Osteocyte (in vitro differentiated cells): ENCODE measurements at places on chromosomes 1 and 21. TPM values are rescaled to one million over a fixed set of nuclear protein-coding genes. Genes with fewer than 3 reads are reported as not detected.

DNA sequence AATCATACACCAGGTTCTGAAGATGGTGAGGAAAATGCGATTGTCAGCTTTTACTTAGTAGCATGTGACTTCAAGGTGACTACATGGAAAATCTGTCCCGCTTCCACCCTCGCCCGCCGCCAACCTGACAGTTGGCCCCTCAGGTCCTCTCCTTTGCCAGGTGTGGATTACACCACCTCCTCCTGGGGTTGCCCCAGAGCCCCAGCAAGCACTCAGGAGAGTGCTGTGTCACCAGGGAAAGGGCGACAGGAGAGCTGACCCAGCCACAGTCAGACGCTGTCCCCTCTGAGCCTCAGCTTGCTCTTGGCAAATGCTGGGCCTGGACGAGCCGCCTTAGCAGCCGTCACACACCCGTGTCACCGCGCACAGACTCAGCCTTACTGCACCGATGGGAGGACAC, 17.9 kb downstream of the PTTG1IP start:
- DNase-seq: no peak

GRCh38 chr21:45460611-45461368, 55.8 kb downstream of the COL18A1 start:
- DNase-seq: no peak

GRCh38 chr1:112798292-112798691, 83.2 kb upstream of the PPM1J start:
- no peak for DNase-seq

DNA sequence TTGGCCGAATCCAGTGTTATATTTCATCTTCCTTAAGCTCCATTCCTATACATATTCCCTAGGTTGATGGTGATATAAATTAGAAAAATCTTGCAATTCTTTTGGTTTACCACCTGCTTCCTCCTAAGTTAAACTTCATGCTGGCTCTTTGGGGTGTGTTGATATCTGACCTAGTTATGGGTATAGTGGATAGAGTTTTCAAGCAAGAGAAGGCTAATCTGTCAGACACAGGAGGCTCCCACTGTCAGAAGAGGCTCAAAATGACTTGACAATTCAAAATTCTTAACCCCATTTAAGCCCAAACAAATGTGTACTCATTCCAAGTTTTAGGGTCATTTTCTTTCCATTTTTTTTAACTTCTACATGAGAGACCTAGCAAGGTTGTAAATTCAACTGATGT, 8.5 kb upstream of the SLC35D1 start:
- no peak for DNase-seq

DNA sequence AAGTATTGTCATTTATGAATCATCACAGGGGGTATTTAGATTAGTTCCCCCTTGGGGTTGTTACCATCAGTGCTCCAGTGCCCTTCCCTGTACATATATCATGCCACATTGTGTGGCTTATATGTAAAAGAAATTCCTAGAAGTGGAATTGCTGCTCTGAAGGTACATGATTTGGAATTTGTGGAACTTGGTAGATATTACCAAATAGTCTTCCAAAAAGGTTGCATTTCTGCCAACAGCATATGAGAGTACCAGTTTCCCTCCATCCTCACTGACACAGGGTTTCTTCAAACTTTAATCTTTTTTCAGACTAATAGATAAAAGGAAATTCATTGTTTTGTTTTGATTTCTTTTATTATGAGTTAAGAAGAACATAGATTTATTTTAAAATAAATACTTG, 41.3 kb downstream of the AKNAD1 start:
- DNase-seq: no peak

DNA sequence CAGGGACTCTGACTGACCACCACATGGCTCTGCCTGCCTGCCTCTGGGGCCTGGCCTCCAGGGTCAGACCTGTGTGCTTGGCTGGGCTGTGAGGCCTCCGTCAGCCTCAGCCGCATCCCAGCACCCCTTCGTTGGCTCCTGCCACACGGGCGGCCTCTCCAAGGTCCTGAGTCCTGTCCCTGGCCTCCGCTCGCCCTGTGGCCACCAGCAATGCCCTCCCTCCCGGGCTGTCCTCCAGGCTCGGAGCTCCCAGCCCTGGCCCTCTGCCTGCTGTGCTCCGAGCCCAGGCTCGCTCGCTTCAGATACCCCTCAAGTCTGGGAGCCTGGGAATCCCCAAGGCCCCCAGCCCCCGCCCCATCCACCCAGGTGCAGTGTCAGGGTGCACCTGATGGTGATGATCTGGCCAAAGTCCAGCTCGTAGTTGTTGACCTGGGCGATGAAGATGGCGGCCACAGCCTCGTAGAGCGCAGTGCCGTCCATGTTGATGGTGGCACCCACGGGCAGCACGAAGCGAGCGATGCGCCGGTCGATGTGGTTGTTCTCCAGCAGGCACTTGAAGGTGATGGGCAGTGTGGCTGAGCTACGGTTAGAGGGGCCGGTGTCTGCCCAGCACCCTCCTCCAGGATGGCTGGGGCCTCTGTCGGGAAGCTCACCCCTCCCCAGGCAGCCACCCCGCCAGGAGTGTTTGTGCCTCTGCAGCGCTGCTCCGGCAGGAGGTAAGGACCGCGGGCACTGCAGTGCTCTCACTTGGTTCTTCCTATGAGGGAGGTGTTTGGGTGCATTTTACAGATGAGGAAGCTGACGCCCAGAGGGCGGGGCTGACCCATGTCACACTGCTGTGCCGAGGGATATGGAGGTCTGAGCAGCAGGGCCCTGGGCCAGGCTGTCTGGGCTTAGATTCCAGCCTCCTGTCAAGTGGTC, 28.5 kb downstream of the PODN start:
- no peak for DNase-seq

- no peak for DNase-seq
Measured at GRCh38 chr1:87170157-87170556, 158.5 kb upstream of the LMO4 start.

DNA sequence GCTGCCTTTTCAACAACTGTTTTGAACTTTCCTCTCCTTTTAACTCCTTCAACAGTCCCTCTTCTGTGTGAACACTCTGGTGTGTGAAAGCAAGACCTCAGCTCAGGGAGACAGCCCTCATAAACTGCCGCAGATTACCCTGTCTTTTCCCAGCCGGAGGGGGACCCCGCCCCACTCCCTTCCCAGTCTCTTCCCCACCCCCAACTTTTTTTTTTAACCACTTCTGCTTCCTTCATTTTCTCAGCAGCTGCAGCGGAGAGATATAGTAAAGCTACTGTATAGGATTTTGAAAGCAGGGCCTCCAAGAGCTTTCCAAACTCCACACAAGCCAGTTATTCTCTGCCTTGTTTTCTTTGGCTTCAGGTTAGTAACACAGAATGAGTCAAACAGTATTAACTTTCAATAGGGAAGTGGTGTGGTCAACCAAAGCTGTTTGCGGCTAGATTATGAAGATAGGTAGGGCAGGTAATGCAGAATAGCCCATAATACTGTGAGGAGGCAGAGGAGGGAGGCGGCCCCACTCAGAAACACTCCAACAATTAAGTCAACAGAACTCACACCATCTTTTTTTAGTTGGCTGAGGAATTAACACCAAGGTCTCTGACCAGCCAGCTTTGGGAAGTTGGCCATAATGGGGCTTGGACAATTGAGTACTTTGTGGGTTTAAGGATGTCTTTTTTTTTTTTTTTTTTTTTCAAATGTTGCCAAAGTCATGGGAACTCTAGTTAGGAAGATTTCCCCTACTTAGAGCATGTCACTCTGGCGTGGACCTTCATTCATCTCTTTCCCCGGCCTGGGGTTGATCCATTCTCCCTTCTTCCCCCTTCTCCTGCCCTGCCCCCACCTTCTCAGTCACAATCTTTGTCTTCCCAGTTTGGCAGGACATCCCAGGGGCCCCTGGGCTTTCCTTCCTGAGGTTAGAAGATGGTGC, 177.0 kb downstream of the CLIC6 start:
- DNase-seq: no peak

- no peak for DNase-seq
Measured at GRCh38 chr21:32946654-32947053, 79.1 kb upstream of the OLIG2 start.

GRCh38 chr1:221458447-221459156, 283.3 kb downstream of the DUSP10 start:
- no peak for DNase-seq

GRCh38 chr1:225980005-225980836, 18.9 kb downstream of the SDE2 start:
- peak; percentile 49 for DNase-seq

- no peak for DNase-seq
Measured at GRCh38 chr1:216921866-216922265, 198.6 kb upstream of the ESRRG start.

DNA sequence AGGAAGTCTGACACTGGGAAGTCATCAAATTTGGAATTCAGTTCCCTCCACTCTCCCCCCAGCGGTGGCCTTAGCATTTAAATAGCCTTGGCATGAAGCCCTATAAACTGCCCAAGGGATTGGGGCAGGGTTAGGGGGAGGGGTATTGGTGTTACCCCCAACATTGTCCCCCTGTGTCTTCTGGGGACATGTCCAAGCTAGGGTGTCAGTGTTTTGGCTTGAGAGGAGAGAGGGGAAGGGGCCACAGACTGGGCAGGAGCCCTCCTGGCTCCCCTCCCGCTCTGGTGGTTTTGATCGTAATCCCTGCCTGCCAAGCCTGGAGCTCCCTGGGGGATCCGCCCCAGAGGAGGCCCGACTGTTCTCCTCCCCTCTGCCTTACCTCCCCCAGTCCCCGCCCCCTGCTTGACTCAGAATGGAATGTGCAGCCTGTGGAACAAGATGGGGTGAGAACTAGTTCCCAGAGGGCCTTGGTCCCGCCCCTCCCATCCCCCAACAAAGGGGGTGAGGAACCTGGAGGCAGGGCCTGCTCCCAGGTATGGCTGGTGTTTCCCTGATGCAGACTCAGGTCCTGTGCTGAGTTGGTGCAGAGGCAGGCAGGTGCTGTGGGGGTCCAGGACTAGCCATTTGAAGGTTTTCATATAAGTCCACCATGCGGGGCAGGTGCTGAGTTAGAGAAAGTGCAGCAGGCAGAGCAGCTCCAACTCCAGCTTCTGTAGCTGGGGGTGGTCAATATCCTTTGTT, 7.4 kb downstream of the SOX13 start:
- peak; percentile 86 for DNase-seq

- DNase-seq: no peak
Measured at GRCh38 chr1:24926563-24927249, 3.4 kb downstream of the RUNX3 start.

Gene OR10K2
- not detected in 2 replicates for total RNA-seq

Gene YY1AP1
- 50.1 and 53.3 TPM in 2 replicates for total RNA-seq

Gene SV2A
- 16.7 and 16.9 TPM in 2 replicates for total RNA-seq

Gene ILF2
- 151 and 157 TPM in 2 replicates for total RNA-seq

Gene HAPLN2
- total RNA-seq: 0.35 TPM in 1 of 2 replicates, not detected in the other

Gene WDTC1
- total RNA-seq: 50.4 and 52.0 TPM in 2 replicates

Gene FAM131C
- 0.73 and 1.2 TPM in 2 replicates for total RNA-seq

Gene WDR64
- total RNA-seq: not detected in 2 replicates

Gene DYNLT5
- 0.18 and 0.35 TPM in 2 replicates for total RNA-seq

Gene CDC73
- 69.5 and 73.3 TPM in 2 replicates for total RNA-seq

Gene SLAMF9
- total RNA-seq: not detected in 2 replicates
